ENCODE measurements at places on chromosomes 7 and 10.

DNA sequence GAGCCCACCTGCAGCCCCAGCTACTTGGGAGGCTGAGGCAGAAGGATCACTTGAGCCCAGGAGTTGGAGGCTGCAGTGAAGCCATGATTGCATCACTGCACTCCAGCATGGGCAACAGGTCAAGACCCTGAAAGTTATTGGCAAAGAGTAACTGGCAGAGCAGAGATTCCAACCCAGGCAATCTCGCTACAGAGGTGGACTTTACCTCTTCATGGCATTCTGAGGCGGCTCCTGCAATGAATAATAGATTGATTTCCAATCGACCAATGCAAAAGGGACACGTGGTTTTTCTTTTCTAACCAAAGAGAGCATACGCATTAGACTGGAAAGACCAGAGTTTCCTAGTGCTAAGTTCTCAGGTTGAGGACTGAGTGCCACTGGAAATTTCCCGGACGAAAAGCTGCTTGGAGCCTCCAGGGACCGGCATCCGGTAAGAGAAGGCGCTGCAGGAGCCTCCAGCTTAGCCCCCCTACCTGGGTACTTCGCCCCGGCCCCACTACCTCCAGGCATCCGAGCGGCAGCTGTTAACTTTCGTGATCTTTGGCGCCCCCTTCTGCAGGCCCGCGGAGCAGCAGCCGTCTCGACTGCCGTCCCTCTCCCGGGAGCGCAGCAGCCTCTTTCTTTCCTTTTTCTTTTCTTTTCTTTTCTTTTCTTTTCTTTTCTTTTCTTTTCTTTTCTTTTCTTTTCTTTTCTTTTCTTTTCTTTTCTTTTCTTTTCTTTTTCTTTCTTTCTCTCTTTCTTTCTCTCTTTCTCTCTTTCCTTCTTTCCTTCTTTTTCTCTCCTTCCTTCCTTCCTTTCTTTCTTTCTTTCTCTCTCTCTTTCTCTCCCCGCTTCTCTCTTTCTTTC is 4.1 kb downstream of the MBLAC1 start:
- DNase-seq: peak; percentile 49

DNA sequence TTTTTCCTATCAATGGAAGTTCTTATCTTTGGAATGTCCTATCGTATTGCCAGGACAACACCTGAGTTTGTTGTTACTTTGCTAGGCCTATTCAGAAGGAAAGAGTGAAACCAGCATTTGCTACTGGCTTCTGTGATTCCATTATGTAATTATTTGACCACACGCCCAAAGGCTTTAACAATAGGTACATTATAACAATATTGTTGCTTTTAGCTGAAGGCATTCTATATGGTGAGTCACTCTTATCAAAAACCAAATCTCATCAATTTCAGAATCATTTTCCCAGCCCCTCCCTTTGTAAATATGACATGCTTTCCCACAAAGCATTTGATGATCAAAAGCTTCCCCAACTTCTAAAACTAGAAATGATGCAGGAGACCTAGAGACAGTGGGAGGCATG is 294.4 kb upstream of the NEBL start:
- no peak for DNase-seq

- DNase-seq: no peak
These were observed 41.2 kb downstream of the LSMEM1 start for GRCh38 chr7:112521942-112522341.

DNA sequence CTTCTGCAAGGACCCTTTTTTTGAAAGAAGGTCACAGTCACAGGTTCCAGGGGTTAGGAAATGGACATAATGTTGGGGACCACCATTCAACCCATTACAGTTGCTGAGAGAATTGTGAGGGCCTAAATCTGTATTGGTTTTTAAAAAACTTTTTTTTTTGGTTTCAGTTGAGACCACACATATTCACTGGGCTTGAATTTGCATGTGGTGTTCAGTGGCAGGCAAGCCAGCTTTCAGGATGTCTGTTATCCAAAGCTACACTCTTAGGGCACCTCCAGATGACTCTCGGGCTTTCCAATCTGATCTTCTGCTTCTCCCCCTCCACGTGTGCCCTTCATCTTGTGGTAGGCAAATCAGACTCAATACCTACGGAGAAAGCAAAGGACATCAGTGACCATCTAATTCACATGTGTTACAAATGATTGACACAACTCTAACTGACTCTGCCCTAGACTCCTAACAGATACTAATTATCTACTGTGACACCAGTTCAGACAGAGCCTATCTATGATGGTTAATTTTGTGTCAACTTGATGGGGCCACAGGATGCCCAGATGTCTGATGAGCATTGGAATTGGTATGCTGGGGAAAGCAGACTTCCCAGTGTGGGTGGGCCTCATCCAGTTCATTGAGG is 93.3 kb upstream of the ELMO1 start:
- no peak for DNase-seq

DNA sequence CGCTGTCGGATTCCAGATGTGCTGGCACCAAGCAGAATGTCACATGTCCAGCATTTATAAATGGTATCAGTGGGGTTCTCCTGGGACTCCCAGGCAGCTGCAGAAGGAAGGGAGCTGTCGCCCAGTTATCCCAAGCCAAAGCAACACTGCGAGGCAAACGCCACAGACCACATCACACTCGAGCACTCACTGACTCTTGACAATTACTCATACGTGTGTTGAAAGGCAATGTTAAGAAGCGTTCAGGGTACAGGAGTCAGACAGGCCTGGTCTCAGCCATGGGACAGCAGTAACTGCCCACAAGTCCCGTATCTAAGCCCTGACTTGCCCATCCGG is 113.4 kb downstream of the DIP2C start:
- peak; percentile 60 for DNase-seq

DNA sequence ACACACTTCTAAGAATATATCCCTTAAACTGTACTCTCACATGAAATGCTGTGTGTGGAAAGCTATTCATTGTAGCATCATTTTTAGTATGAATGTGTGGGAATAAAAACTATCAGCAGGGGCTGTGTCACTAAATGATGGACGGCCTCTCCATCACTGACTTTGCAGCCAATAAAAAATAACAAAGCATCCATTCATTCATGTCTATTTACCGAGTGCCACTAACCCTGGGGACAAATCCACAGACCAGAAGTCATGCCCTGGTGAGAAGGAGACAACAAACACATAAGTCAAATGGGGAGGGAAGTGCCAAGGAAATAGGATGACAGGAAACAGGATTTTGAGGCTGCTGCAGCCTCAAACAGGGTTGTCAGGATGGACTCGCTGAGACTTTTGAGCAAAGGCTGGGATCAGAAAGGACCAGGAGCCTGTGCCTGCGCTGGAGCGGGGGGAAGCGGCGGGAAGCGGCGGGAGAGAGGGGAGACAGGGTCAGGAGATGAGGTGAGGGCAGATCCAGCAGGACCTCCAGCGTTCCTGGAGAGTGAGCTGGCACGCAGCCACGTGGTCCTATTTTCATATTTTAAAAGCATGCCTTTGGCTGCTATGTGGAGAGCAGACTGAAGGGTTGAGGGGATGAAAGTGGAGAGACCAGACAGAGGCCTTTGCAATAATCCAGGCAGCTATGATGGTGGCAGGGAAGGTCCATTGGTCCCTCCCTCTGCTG is 2.2 kb upstream of the NOM1 start:
- no peak for DNase-seq

GRCh38 chr10:31739146-31739545 is 189.5 kb downstream of the ARHGAP12 start:
- no peak for DNase-seq

GRCh38 chr7:107854989-107855388 is 36.0 kb upstream of the DLD start:
- peak; percentile 45 for DNase-seq

GRCh38 chr10:102581401-102581800 is 62.9 kb upstream of the TRIM8 start:
- DNase-seq: no peak

DNA sequence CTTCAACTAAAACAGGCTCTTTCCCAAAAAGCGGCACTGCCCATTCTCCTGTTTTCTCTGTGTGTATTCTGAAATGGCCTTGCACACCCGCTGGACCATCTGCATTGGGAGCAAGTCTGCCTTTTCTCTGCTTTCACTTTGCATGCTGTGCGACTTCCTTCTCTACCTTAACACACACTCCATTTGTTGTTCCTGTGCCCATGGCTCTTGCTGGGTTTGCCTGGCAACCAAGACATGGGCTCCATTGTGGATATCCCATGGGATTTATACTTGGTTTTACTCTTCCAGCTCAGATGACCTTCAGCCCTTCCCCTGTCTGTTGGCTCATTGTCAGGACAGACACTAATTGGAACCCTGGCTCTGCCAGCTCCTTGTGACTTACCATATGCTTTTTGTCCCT is 465.3 kb downstream of the REEP3 start:
- no peak for DNase-seq

DNA sequence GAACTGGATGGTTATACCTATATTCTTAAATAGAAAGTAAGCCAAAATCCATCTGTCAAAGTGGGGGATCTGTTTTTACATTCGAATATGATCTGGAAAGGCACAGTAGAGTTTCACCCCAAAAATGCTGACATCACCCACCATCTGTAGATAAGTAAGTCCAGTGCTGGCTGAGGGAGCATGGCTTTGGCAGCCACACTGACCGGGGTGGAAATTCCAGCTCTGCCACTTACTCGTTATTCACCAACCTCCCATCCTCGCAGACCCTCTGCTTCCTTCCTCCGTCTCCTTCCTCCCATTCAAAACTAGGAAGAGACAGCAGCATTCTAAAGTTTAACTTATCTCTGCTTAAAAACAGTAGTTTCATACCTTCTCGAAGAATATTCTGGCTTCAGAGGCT is 84.9 kb upstream of the GATA3 start:
- DNase-seq: no peak

GRCh38 chr10:86900955-86901354 is 56.5 kb downstream of the MMRN2 start:
- peak; percentile 23 for DNase-seq

GRCh38 chr7:44535348-44536064 is 5.6 kb downstream of the NPC1L1 start:
- DNase-seq: no peak

- DNase-seq: no peak
These were observed 106.3 kb downstream of the C10orf105 start for GRCh38 chr10:71613261-71613777.

DNA sequence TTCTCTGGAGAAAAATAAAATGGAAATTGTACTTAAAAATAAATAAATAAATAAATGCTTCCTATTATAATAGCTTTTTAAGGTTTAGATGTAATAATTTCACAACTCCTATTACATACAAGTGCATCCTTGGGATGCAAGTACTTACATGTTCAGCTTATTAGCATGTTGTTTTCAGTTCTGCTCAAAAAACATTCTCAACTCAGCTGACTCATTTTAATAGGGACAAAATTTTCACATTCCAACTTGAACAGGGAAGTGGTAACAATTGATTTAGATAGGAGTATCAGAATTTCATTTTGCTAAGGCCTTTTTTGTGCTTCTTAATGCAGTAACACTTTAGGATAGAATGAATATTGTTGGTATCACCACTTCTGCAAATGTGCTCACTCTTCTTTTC is 16.7 kb upstream of the PAPSS2 start:
- DNase-seq: no peak

- no peak for DNase-seq
These were observed 104.1 kb downstream of the GPR85 start for GRCh38 chr7:112982441-112983063.

GRCh38 chr7:147183276-147183675 is 1066.7 kb downstream of the CNTNAP2 start:
- DNase-seq: no peak

DNA sequence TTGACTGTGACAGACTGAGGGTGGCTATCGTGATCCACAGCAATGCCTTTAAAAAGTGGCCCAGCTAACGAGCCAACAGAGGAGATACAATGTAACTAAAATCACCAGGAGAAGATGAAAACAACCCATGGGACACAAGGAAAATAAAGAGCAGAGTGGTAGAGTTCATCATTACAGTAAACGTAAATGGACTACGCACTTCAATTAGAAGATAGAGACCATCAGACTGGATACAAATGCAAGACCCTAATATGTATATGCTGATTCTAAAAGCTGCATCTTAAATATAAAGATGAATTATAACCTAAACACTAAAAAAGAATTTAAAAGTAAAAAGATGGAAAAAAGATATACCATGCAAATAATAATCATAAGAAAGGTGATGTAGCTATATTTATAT is 6.6 kb upstream of the STK32C start:
- no peak for DNase-seq

DNA sequence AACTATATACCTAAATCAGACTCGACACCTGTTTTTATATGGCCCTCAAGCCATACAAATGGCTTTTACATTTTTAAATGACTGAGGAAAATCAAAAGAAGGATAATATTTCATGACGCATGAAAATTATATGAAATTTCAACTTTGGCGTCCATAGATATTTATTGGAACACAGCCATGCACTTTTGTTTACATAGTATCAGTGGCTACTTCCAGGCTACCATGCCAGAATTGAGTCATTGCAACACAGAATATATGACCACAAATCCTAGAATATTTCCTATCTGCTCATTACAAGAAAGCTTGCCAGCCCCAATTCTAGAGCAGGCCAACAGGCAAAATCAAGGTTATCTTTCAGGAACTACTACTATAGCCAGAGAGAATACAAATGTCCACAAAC is 29.3 kb downstream of the AFAP1L2 start:
- peak; percentile 54 for DNase-seq

DNA sequence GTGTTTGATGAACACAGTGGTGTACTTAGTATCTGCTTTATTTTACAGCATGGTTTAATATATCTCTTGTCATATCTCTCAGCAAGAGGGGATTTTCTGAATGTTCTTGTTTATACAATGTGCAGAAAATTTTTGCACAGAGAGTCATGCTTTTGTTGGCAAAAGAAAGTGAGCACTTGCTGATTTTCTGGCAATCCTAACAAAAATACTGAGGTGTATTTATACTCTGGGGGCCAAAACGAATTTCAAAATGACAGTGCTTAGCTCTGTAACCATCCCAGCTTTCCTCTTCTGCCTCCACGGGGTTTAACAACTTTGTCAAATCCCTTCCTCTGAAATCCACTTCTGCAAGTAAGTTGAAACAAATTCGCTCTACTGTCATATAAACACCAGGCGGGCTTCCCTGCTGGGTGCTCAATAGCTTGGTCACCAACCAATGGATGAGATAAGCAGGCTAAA is 169.2 kb downstream of the NOC3L start:
- DNase-seq: peak; percentile 80

DNA sequence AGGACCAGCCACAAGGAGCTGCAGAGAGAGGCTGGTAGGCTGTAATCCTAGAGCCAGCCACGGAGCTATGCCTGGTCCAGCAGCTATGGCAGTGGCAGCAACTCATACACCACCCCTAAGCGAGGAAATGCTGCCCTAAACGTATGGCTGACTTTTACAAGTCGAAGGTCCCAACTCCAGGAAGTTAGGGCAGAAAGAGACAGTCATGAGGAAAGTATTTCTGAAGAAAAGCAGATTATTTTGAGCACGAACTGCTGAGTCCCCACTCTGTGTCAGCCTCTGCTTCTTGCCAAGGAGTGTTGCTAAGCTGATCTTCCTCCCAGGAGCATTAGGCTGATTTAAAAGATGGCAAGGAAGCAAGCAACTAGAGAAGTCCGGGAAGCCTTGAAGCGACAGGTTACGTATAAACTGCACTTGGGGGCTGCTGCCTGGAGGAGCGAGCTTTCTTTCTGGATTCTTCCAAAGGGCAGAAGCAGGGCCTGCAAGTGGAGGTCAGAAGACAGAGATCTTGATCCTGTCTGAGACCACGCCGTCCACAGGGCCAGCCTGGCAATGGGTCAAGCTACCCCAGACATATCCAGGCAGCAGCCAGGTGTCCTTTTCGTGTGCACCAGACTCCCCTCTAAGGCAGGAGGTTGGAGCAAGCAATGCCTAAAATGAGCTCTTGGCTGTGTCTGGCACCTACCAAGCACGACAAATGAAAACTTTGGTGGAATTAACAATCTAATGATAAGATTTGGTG is 39.4 kb downstream of the PLXNA4 start:
- peak; percentile 64 for DNase-seq

GRCh38 chr7:24403557-24403956 is 119.6 kb downstream of the NPY start:
- no peak for DNase-seq
